ENCODE measurements at places on chromosomes 7 and 10. TPM values are rescaled to one million over a fixed set of nuclear protein-coding genes. Genes with fewer than 3 reads are reported as not detected.

Gene TSPAN15
- 38.4 TPM for polyA plus RNA-seq

Gene SDK1
- polyA plus RNA-seq = 62.9 TPM

Gene KCNMA1
- 11.6 TPM for polyA plus RNA-seq

Gene ST8SIA6
- polyA plus RNA-seq = 0.46 TPM

Gene DDX21
- 20.9 TPM for polyA plus RNA-seq

Gene ADAM12
- polyA plus RNA-seq = 1.4 TPM

Gene SUPV3L1
- 18.6 TPM for polyA plus RNA-seq

Gene GIMAP5
- 8.7 TPM for polyA plus RNA-seq

Gene NODAL
- 1.3 TPM for polyA plus RNA-seq

Measured in brain (organoid and tissue), 16 donors.